ENCODE measurements at places on chromosomes 11 and 22. TPM values are rescaled to one million over a fixed set of nuclear protein-coding genes. Genes with fewer than 3 reads are reported as not detected.

DNA sequence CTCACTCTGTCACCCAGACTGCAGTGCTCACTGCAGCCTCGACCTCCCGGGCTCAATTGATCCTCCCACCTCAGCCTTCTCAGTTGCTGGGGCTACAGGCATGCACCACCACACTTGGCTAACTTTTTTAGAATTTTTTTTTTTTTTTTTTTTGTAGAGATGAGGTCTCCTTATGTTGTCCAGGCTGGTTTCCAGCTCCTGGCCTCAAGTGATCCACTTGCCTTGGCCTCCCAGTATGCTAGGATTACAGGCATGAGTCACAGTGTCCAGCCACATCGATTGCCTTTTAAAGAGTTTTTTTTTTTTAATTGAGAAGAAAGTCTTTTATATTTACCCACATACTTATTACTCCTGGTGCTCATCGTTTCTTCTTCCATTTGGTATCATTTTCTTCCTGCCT is 30.0 kb downstream of the PARVG start:
- DNase-seq: no peak
- H3K4me1 ChIP-seq: no peaks in the 10 kb centered on the region
- H3K27me3 ChIP-seq: peaks cover 26% of the 10 kb centered on the region
- no peaks in the 10 kb centered on the region for H3K36me3 ChIP-seq
- H3K4me3 ChIP-seq: no peak overlapping the region

- no peak overlapping the region for H3K27ac ChIP-seq
- H3K36me3 ChIP-seq: peaks cover 8% of the 10 kb centered on the region
- peaks cover 17% of the 10 kb centered on the region for H3K4me1 ChIP-seq
- H3K4me3 ChIP-seq: no peak overlapping the region
- no peak for DNase-seq
- no peaks in the 10 kb centered on the region for H3K27me3 ChIP-seq
These were observed 253.2 kb downstream of the LARGE1 start for GRCh38 chr22:33666961-33667619.

DNA sequence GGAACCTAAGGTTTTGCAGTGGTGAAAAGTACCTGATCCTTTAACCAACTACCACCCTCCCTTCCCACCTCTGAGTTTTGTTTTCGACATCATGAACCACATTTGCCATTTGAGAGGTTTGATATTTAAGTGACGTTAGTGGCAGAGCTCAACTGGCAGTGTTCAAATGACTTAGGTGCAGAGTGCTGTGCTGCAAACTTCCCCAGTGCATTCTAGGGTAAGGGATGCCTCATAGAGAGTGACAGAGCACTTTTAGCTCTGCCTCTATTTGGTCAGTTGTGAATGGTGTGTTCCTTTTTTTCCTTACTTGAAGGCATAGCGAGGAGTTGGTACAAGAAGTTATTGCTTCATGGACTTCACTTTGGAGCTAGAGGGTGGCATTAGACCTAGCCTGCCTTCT is 9.4 kb downstream of the BMAL1 start:
- no peak overlapping the region for H3K27ac ChIP-seq
- no peak for DNase-seq
- no peaks in the 10 kb centered on the region for H3K4me1 ChIP-seq
- no peaks in the 10 kb centered on the region for H3K36me3 ChIP-seq

DNA sequence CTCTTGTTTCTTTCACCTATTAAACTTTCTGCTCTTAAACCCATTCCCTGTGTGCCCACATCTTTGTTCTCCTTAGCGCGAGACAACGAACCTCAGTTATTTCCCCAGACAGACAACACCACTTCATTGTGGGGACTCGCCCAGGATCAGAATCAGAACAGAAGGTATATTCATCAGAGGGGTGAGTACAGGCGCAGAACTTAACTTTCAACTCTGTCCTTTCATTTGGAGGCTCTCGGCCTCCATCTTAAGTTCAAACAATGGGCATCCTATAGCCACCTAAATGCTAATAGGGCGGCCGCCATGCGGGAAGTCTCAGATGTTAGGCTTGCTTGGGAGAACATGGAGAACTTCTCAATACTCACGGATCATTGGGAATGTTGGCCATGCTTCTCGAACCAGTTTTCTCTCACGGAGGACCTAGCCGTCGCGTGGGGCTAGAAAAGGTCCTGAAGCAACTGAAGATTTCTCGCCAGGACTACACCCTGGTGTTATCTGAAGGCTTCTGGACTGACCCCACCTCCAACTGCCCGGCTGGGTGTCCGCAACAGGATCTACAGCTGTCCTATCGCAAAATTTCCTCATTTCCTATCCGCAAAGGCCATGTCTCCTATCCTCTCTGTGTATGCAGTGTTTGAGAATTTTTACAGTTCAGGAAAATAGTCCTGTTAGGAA is 13.4 kb upstream of the HYLS1 start:
- no peak overlapping the region for H3K27ac ChIP-seq
- DNase-seq: no peak
- H3K36me3 ChIP-seq: no peaks in the 10 kb centered on the region
- H3K4me1 ChIP-seq: no peaks in the 10 kb centered on the region
- peaks cover 6% of the 10 kb centered on the region for H3K27me3 ChIP-seq
- peak overlapping the region; percentile 66 for H3K4me3 ChIP-seq

- H3K4me3 ChIP-seq: no peak overlapping the region
- no peaks in the 10 kb centered on the region for H3K27me3 ChIP-seq
- DNase-seq: no peak
- H3K4me1 ChIP-seq: peaks cover 20% of the 10 kb centered on the region
- H3K36me3 ChIP-seq: peaks cover 19% of the 10 kb centered on the region
- H3K27ac ChIP-seq: peak overlapping the region; percentile 88
These were observed 5.5 kb upstream of the APOA1 start for GRCh38 chr11:116842909-116843308.

The BDNF gene
- 3.5 TPM for total RNA-seq

The ARHGAP20 gene
- 0.07 TPM for total RNA-seq

DNA sequence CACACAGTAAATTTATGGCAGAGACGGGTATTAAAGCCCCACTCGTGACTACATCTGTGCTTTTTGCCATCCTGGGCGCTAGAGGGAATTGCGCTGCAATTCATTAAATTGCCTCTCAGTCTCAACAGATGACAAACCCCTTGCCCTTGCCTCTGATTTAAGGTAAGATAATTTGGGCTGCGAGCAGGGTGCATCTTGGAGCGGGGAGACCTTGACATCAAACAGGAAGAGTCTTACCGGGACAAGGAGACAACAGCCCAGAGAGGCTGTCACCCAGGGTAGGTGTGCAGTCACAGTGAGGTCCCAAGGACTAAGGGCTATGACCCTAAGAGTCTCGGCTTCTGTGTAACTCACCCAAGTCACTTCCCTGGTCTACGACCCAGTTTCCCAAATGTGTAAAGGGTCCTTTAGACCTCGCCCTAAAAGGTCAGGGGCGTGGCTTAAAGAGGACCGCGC is 449 bp upstream of the TOM1 start:
- peaks cover 8% of the 10 kb centered on the region for H3K4me1 ChIP-seq
- peak overlapping the region; percentile 91 for H3K4me3 ChIP-seq
- H3K27ac ChIP-seq: peak overlapping the region; percentile 96
- DNase-seq: no peak
- H3K27me3 ChIP-seq: no peaks in the 10 kb centered on the region

DNA sequence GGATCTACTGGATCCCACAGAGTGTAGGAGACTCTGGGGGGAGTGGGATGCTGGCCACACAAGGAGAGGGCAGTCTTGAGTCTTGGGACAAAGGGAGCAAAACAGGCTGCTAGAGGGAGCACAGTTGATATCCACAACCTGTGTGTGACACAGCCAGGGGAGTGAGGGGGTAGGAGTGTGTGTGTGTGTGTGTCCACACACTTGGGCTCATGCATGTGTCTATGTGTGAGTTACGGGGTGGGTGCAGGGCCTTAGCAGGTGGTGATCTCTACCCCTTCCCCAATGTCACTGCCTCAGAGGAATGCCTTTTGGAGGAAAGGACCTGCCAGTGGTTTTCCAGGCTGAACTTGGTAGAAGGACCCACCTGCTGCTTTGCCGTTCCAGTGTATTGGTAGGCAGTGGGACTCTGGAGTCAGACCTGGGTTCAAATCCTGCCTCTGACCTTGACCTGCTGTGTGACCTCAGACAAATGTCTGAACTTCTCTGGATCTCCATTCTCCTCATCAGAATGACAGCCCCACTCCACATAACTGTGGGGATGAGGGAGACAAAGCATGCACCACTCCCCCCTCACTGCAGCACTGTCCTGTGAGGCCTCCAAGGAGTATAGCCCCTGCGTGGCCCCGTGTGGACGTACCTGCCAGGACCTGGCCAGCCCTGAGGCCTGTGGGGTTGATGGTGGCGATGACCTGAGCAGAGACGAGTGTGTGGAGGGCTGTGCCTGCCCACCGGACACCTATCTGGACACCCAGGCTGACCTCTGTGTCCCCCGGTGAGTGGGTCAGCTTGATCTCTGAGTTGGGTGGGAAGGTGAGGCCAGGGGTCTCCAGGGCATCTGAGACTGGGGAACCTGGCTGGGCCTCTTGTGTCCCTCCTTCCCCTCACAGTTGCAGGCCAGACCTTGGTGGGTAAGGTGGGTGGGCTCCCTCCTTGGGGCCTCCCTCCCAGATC is 27.4 kb downstream of the OTOG start:
- H3K27ac ChIP-seq: no peak overlapping the region
- H3K4me3 ChIP-seq: no peak overlapping the region
- H3K27me3 ChIP-seq: peaks cover 45% of the 10 kb centered on the region
- DNase-seq: no peak
- peaks cover 7% of the 10 kb centered on the region for H3K4me1 ChIP-seq

The RNF169 gene
- 24.0 TPM for total RNA-seq

The RASSF10 gene
- total RNA-seq: 24.4 TPM

- peaks cover 25% of the 10 kb centered on the region for H3K27me3 ChIP-seq
- H3K36me3 ChIP-seq: peaks cover 3% of the 10 kb centered on the region
- no peak overlapping the region for H3K27ac ChIP-seq
- no peak for DNase-seq
- no peak overlapping the region for H3K4me3 ChIP-seq
These were observed 4.5 kb downstream of the FOXR1 start for GRCh38 chr11:118975771-118976709.

The MS4A3 gene
- total RNA-seq: not detected

The AQP11 gene
- 2.2 TPM for total RNA-seq

- peaks cover 9% of the 10 kb centered on the region for H3K4me1 ChIP-seq
- no peak for DNase-seq
- H3K27ac ChIP-seq: no peak overlapping the region
- H3K36me3 ChIP-seq: peaks cover 6% of the 10 kb centered on the region
These were observed 10.3 kb downstream of the SYT13 start for GRCh38 chr11:45275828-45276227.

GRCh38 chr22:40535189-40535512 is 101.4 kb downstream of the MRTFA start:
- peak overlapping the region; percentile 20 for H3K4me3 ChIP-seq
- H3K36me3 ChIP-seq: peaks cover 6% of the 10 kb centered on the region
- peaks cover 30% of the 10 kb centered on the region for H3K4me1 ChIP-seq
- H3K27me3 ChIP-seq: no peaks in the 10 kb centered on the region
- peak overlapping the region; percentile 96 for H3K27ac ChIP-seq

- no peak overlapping the region for H3K27ac ChIP-seq
- DNase-seq: no peak
- H3K4me3 ChIP-seq: no peak overlapping the region
- no peaks in the 10 kb centered on the region for H3K36me3 ChIP-seq
- H3K27me3 ChIP-seq: no peaks in the 10 kb centered on the region
These were observed 154.1 kb downstream of the CTTN start for GRCh38 chr11:70552167-70553150.

DNA sequence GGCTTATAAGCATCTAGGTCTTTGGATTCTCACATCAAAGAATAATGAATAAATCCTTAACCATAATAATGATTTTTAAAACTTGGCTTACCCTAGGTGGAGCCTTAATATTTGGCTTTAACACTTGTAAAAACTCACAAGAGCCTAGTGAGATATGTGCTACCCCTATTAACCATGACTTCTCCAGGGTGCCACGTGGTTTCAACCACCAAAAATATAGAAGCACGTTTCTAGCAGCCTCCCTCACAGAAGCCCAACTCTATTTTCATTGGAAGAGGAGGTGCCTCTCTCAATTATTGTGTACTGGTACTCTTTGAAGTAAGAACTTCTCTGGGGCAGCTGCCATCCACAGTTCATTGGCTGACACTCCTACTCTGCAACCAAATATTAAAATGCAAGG is 46.5 kb upstream of the GDPD4 start:
- H3K27ac ChIP-seq: no peak overlapping the region
- H3K27me3 ChIP-seq: no peaks in the 10 kb centered on the region
- H3K4me3 ChIP-seq: no peak overlapping the region
- peaks cover 17% of the 10 kb centered on the region for H3K36me3 ChIP-seq
- H3K4me1 ChIP-seq: no peaks in the 10 kb centered on the region
- no peak for DNase-seq

- H3K4me1 ChIP-seq: peaks cover 2% of the 10 kb centered on the region
- no peak overlapping the region for H3K4me3 ChIP-seq
- DNase-seq: no peak
- peaks cover 27% of the 10 kb centered on the region for H3K27me3 ChIP-seq
These were observed 21.6 kb upstream of the CSNK1E start for GRCh38 chr22:38338772-38339379.

The OR52I1 gene
- total RNA-seq: not detected
